Memory B cell (primary cell): ENCODE measurements at places on chromosomes 11 and 22.

DNA sequence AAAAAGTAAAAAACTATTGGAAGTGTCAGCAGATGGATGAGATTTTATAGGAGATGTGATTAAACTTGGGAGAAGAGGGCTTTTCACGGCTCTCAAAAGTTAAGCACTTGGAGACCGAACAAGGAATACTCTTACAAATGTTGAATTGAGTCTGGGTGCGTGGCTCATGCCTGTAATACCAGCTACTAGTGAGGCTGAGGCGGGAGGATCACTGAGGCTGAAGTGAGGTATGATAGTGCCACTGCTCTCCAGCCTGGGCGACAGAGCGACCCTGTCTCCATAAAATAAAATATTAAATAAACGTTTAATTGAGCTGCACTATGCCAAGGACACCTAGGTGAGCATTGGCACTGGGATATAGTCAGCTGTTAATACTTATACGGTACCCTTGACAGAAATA, 1.9 kb downstream of the CEP57 start:
- DNase-seq: no peak

DNA sequence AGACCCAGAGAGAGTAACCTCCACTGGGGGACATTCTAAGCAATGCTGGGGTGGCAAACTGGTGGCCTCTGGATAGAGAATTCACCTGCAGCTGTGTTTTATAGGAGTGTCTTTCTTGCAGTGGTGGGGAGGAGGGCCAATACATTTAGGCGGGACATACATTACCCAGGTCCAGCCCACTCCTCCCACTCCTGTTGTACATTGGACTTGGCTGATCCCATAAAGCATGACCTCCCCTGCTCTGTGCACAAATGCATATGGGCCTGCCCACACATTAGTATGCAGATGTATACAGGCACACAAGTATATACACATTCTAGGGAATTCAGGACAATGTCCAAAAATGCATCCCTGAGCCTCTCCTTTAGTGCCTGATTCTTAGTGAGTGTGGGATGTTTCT, 99.1 kb downstream of the RRAS2 start:
- no peak for DNase-seq

DNA sequence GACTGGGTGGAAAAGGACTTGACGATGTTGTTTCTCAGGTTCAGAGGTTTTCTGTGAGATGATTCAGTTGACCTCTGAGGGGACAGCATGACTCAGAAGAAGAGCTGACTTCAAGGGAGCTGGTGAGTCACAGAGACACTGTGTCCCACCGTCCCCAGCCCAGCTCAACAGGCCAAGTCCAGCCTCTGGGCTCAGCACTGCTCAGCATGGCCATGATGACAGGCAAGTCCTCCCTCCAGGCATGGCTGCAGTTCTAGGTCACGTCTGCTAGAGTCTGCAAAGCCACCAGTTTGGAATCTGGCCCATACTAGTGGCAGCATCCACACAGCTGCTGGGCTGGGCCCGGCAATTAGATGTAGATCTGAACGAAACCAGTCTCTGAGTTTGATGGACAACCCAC, 12.9 kb downstream of the TRIM29 start:
- no peak for DNase-seq

DNA sequence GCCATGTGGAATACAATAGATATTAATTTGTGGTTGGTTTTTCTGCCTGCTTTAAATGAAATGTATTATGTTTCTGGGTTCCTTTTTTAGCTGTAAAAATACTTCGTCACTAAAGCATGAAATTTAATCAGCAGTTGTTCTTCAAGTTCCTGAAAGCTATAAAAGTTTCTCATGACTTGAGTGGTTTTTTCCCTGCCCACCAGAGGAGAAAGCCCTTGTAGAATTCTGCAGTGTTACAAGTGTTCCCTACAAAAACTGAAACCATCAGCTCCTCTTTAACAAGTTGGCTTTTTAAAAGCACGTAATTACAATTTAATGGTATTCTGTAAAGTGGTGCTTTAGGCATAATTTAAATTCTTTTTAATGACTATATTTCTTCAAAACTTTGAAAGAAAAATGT, 56.2 kb downstream of the PANX1 start:
- no peak for DNase-seq

DNA sequence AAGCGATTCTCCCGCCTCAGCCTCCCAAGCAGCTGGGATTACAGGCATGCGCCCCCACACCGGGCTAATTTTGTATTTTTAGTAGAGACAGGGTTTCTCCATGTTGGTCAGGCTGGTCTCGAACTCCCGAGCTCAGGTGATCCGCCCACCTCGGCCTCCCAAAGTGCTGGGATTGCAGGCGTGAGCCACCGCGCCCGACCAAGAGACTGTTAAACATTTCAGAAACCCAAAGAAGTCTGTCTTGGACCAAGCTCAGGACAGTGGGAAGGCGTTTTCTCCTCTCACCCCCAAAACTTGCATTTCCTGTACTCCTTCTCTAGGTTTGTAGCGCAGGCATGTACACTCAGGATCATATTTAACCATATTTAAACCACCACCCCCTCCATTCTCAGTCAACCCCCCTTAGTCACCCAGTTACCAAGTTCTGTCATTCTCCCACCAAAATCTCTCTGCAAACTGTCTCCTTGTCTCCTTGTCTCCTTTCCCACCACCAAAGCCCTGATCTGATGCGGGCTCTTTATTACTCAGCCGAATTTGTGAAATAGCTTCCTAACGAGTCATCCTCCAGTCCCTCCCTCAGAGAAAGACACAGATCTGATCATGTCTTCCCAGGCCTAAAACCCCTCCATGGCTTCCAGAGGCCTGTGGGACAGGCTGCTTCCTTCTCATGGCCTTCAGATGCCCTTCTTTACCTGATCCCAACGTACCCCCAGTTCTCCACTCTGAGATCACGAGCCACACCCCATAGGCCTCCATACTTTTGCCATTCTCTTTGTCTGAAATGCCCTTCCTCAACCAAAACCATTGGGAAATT, 29.0 kb upstream of the CREB3L1 start:
- DNase-seq: no peak

DNA sequence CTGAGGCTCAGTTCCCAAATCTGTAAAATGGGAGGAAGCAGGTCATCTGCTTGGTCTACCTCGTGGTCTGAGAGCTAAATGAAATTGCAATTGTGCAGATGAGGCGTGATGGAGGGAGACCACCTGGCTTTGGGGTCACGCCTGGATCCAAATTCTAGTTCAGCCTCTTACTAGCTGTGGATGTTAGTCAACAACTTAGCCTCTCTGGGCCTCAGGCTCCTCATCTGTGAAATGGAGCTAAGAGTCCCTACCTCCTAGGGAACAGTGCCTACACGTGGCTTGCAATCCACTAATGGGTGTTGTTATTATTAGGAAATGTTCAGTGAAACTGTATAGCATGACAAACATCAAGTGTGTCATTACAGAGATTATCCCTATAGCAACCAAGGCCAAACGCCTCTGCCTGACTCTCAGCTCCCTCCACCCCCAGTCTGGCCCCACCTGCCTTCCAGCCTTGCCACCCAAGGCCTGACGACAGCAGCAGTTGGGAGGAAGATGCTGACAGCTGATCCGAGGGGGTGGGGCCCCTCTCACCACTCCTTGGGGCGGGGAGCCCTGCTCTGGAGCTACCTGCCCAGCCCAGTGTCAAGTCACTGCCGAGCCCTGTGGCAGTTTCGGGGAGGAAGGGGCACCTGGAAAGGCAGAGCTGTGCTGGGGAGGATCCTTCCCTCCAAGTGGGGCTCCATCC, 1.7 kb upstream of the RHOD start:
- no peak for DNase-seq

GRCh38 chr22:43008509-43008908, 6.4 kb downstream of the PACSIN2 start:
- DNase-seq: no peak

- no peak for DNase-seq
Observed at GRCh38 chr11:109106151-109106906, 315.7 kb upstream of the C11orf87 start.

DNA sequence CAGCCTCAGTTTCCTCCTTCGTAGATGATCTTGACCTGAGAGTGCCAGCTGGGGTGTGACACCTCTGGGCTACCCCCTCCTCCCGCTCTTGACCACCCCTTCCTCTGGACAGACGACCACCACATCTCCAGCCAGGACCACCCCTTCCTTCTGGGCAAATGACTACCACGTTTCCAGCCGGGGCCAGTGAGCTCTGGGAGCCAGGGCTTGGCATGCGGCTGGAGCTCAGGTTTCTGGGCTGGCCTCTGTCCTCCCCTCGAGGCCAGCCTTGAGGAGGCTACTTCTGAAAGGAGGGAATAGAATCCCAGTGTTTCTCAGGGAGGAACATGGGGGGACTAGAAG, 120.9 kb downstream of the KCNQ1OT1 start:
- no peak for DNase-seq

DNA sequence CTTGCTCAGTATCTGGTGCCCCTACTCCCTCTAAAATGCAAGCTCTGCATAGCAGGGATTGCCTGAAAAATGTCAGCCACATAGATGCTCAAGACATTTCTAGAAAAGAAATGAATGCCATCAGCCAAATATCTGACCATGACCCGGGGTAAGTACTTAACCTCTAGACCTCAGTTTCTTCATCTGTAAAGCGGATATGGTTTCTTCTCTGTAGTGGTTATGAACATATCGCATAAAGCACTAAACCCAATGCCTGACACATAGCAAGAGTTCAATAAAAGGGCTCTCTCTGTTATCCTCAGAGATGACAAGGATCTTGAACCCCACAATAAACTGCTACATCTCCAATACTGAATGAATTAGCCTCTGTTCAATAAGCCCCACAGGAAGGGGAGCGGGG, 122.6 kb downstream of the ABTB2 start:
- no peak for DNase-seq

DNA sequence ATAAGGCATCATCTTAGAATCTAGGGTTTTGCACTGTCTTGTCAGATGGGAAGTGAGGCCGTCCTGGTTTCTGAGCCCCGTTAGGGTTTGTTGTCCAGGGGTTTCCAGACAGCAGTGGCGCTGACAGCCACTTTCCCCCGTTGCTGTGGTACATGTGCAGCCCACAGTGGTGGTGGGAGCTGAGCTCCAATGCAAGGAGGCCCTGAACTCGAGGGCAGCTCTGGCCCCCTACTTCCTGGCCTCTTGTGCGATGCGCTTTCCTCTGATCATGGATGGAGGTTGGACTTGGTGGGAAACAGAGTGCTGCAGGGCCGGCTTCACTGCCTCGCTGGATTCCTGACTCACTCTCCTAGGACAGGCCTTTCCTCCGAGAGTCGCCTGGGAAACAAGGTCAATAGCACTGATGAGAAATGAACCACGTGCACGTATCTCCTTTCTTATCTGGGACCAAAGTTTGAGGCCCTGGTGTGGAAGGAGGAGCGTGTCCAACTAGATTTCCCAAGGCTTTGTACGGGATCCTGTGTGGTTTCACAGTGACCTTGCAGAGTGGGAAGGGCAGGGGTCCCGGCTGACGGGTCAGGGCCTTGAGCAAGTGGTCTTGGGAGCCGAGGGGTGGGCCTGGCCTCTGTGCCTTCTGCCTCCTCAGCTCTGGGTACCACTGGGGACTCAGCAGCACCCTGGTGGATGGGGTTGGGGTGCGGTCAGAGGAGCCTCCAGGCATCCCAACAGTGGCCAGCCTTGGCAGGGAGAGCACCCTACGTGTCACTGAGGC, 3.7 kb downstream of the PHRF1 start:
- no peak for DNase-seq

- DNase-seq: no peak
Observed at GRCh38 chr11:134845474-134846327, 433.7 kb upstream of the B3GAT1 start.

GRCh38 chr11:15816260-15816871, 540.0 kb downstream of the SOX6 start:
- DNase-seq: no peak

GRCh38 chr11:110337570-110338193, 41.3 kb upstream of the RDX start:
- DNase-seq: no peak

- DNase-seq: no peak
Observed at GRCh38 chr11:71458146-71459070, 5.4 kb downstream of the NADSYN1 start.

GRCh38 chr11:48127521-48128183, 89.0 kb upstream of the OR4B1 start:
- no peak for DNase-seq

GRCh38 chr11:128705124-128705920, 11.4 kb downstream of the FLI1 start:
- no peak for DNase-seq

- DNase-seq: no peak
Observed at GRCh38 chr11:59611570-59612565, 3.7 kb downstream of the OSBP start.

DNA sequence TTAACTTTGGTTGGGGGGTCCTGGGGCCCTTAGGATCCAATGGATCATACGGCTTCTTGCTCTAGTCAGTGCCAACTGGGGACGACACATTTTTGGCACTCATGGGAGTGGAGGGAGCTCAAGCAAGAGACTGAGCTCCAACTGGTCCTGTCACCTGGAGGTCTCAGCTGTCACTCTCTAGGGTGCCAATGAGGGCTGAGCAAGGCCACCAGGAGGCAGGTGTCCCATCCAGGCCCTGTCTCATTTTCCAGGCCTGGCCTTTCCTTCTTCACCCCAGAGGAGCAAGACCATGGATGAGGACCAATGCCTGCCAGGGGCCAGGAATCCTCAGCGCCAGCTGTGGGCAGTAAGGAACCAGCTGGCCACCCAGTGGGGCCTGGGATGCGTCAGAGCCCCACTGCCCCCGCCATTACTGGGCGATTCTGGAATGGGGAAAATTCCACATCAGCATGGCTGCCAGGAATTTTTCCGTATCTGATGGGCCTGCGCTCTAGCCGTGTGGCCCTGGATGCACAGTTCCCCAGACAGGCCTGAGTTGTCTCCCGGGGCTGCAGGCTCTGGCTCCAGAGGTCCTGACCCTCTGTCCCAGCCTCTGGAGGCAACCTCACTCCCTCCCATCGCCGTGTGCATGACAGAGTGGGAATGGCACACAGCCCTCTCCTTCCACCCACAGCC, 669 bp upstream of the GAL3ST1 start:
- DNase-seq: no peak

GRCh38 chr22:29733362-29734201, 13.8 kb downstream of the CABP7 start:
- DNase-seq: no peak

GRCh38 chr11:10042699-10043098, 251.3 kb downstream of the SBF2 start:
- no peak for DNase-seq

DNA sequence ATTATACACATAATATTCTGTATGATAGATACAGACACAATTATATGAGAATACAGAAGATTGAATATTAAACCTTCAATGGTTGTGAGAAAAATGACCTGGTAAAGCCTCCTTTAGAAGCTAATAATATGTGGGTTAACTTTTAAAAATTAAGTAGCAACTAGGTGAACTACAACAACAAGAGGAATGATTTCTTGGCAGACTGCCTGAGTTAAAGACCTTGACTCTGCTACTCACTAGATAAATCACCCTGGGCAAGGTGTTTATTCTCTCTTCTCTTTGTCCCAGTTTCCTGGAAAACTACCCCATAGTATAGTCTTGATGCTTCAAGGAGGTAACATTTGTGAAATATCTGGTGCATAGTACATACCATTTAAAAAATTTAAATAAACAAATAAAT, 519.6 kb upstream of the TENM4 start:
- DNase-seq: no peak

GRCh38 chr11:59224351-59224928, 11.7 kb upstream of the MPEG1 start:
- no peak for DNase-seq

- no peak for DNase-seq
Observed at GRCh38 chr11:102467080-102467708, 14.6 kb upstream of the TMEM123 start.
